ENCODE measurements at places on chromosomes 2 and 18. TPM values are rescaled to one million over a fixed set of nuclear protein-coding genes. Genes with fewer than 3 reads are reported as not detected.

The CD8B gene
- total RNA-seq, result not detected

The TMEM178A gene
- 3.5 TPM for total RNA-seq

The NXPH2 gene
- not detected for total RNA-seq

The PRSS56 gene
- not detected for total RNA-seq

The MGAT4A gene
- 4.6 TPM for total RNA-seq

The DSC3 gene
- 0.38 TPM for total RNA-seq

The FKBP1B gene
- total RNA-seq, result 21.6 TPM

The HOXD9 gene
- not detected for total RNA-seq

The SPP2 gene
- not detected for total RNA-seq

The ZNF804A gene
- total RNA-seq, result under 0.01 TPM

The NTSR2 gene
- not detected for total RNA-seq

The GGCX gene
- 44.0 TPM for total RNA-seq

The SLC16A14 gene
- total RNA-seq, result 3.2 TPM

The KYNU gene
- 1.3 TPM for total RNA-seq

The SEH1L gene
- total RNA-seq, result 42.9 TPM

The MTCL1 gene
- total RNA-seq, result 68.1 TPM

The CDH20 gene
- not detected for total RNA-seq

The PROC gene
- total RNA-seq, result not detected

The GALR1 gene
- under 0.01 TPM for total RNA-seq

The SIX3 gene
- total RNA-seq, result not detected

The GPR35 gene
- total RNA-seq, result 0.23 TPM

The PELI1 gene
- 6.0 TPM for total RNA-seq

The PXDN gene
- total RNA-seq, result 81.8 TPM

The LYPD1 gene
- 256 TPM for total RNA-seq

The POMC gene
- total RNA-seq, result 0.59 TPM

The TCF7L1 gene
- total RNA-seq, result 2.0 TPM

The SH2D6 gene
- not detected for total RNA-seq

The MSGN1 gene
- total RNA-seq, result not detected

The TNFAIP6 gene
- total RNA-seq, result 89.5 TPM

The ARHGAP25 gene
- total RNA-seq, result 1.1 TPM

The TTR gene
- not detected for total RNA-seq

The ANKRD36B gene
- 17.8 TPM for total RNA-seq

The LOXHD1 gene
- total RNA-seq, result not detected

The ABCG5 gene
- total RNA-seq, result not detected

The CIB4 gene
- not detected for total RNA-seq

The ASXL3 gene
- total RNA-seq, result 1.8 TPM

The TMEM163 gene
- total RNA-seq, result 0.08 TPM

The LRP1B gene
- 0.12 TPM for total RNA-seq

The RIF1 gene
- 16.1 TPM for total RNA-seq

The NT5DC4 gene
- not detected for total RNA-seq

Data from smooth muscle cell of the coronary artery (primary cell).